ENCODE measurements at places on chromosomes 1 and 21. TPM values are rescaled to one million over a fixed set of nuclear protein-coding genes. Genes with fewer than 3 reads are reported as not detected.

B3GALT2 gene
- total RNA-seq, result not detected

DNA sequence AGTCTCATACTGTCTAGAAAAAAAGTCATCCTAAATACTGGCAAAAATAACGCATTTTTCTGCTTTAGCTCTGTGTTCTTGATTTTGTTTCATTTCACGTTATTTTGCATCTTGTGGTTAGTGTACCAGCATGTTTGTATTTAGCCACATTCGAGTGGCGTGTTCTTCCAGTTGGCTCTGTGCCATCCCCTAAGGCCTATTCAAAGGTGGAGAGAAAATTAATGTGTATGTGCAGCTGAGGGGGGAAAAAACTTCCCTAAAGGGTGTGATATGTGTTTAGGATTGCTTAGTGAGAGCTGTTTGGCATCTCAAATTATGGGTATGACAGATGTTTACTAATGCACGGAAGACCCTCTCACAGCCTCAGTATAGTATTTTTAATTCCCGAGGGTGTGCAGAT is 12.1 kb downstream of the DNAJC16 start:
- DNase-seq, result no peak

DNA sequence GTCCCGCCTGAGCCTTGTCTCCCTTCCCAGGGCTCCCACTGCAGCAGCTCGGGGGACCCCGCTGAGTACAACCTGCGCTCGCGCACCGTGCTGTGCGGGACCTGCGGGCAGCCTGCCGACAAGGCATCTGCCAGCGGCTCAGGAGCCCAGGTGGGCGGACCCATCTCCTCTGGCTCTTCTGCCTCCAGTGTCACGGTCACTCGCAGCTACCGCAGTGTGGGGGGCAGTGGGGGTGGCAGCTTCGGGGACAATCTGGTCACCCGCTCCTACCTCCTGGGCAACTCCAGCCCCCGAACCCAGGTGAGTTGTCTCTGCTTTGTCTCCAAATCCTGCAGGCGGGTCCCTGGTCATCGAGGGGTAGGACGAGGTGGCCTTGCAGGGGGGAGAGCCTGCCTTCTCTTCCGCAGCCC is 14.9 kb upstream of the SEMA4A start:
- DNase-seq, result no peak

DNA sequence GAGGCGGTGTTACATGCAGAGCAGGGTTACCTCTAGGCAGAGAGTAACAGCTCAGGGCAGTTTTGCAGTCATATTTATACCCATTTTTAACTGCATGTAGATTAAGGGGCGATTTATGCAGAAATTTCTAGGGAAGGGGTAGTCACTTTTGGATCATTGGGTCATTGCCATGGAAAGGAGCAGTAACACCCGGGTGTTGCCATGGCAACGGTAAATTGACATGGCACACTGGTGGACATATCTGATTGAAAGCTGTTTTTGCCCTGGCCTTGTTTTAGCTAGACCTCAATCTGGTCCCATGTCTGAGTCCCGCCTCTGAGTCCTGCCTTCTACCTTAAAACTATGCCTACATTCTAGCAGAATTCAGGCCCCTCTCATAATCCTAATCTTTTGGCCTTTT is 11.8 kb upstream of the USP1 start:
- DNase-seq, result no peak

DNA sequence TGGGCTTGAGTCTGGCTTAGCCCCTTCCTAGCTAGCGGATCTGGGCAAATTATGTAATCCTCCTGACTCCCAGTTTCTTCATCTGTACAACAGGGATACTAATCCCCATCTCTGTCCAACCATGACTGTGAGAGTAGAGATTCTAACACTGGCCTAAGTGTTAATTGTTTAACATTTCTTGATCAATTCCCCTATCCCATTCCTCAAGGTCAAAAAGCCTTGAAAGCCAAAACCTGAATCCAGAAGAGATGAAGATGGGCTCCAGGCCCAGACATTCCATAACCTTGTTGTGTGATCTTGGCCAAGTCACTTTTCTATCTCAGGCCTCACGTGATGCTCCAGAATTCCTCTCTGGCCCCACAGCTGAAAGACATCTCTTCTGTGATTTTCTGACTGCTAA is 18.8 kb upstream of the PHLDA3 start:
- DNase-seq, result no peak

TSACC gene
- total RNA-seq, result 0.82 TPM

DNA sequence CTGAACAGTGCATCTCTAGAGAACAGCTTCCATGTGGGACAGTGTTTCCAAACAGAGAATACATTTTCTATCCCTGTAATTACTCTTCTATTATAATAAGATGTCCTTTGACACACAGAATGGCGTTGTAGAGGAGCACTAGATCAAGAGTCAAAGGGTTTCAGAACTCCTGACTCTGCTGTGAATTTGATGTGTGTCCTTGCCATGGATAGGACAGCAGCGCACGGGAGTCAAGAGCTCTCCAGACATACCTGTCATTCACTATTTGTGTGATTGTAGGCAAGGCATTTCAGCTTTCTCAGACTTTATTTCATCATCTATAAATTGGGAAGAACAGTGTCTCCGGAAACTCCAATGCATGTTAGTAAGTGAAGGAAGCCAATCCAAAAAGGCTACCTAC is 176.4 kb downstream of the RGS7 start:
- DNase-seq, result no peak

- no peak for DNase-seq
These were observed 777.8 kb upstream of the BRINP3 start for GRCh38 chr1:191255354-191256054.

DNA sequence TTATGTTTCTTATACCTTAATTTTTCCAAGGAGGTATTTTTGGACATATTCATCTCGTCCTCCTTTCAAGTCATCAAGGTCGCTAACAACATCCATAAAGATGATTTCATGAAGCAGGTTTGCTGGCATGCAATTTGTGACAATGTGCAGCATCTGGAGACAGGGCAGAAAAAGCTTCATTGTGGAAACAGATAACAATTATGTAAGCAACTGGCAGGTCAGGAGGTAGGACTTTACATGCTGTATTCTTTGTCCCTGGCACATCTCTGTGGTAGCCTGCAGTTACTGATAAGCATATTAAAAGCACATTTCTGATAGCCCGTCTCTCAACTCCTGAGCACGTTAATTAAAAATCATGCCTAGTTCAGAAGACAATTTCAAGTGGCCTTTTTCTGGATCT is 156.8 kb downstream of the LEPR start:
- no peak for DNase-seq

CHD5 gene
- total RNA-seq, result 0.10 TPM

C1orf94 gene
- total RNA-seq, result not detected

LRRC8C gene
- total RNA-seq, result 23.2 TPM

GRCh38 chr1:67313934-67314671 is 6.4 kb downstream of the IL12RB2 start:
- no peak for DNase-seq

- no peak for DNase-seq
These were observed 98.7 kb upstream of the LHX8 start for GRCh38 chr1:75035536-75035935.

Data from foreskin keratinocyte (primary cell).